ENCODE measurements at places on chromosomes 16 and 17.
A peak's percentile ranks its signal among the peaks of the same experiment; 100 is the strongest.

DNA sequence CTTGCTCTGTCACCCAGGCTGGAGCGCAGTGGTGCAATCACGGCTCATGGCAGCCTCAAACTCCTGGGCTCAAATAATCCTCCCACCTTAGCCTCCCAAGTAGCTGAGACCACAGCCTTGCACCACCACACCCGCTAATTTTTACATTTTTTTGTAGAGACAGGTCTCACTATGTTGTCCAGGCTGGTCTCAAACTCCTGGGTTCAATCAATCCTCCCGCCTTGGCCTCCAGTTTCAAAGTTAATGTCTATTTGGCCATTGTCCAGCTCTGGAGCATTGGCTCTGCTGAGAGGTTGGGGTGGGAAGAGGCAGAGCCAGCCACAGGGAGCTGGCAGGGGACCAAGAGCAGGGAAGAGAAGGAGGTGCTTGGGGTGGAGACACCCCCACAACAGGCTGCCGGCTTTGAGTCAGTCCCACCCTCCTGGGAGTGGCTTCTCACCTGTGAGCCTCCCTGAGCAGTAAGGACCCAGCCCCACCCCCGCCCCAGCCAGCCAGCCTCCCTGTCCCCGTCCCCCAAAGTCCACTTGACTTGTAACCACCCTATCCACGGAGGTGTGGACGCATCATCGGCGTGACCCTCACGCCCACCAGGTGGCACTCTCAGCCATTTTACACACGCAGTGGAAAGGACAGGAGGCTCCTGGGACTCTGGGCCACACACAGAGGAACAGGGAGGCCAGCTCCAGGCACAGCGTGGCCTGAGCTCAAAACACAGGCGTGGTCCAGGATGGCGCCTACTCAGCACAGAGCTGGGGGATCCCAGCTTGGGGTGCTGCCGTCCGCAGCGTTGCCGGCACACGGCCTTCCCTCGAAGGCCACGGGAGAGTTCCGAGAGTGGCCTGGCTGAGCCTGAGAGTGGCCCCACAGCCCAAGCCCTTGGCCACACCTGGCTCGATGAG is 22.8 kb upstream of the PVALEF start:
- DNase-seq, result peak; percentile 71

GRCh38 chr16:71442051-71442440 is at the start of gene TLE7:
Gene TLE7, minus strand, starts transcription at chr16:71442054. Its CDS starts 8,730 bp downstream, at chr16:71433324.
- DNase-seq, result no peak

DNA sequence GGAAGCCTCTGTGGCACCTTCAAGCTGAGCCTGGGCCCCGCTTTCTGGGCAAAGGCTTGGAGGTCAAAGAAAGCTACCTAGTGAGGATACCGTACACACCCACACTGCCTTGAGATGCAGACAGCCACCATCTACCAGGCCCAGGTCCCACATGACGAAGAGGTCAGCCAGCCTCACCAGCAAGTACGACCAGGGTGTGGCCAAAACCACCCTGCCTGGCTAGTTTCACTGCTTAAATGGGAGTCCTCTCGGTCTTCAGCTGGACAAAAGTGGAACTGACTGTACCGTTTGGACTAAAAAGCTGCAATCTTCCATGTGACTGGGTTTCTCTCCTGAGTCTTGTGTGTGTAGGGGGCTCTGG is 21.6 kb downstream of the VASN start:
- DNase-seq, result no peak

- DNase-seq, result no peak
Measured at GRCh38 chr17:45296003-45296832, 20.6 kb downstream of the MAP3K14 start.

- no peak for DNase-seq
Measured at GRCh38 chr17:44200478-44201155, 933 bp upstream of the ATXN7L3 start.

- DNase-seq, result no peak
Measured at GRCh38 chr17:16374146-16374938, 6.5 kb upstream of the UBB start.

- no peak for DNase-seq
Measured at GRCh38 chr16:68629351-68629910, 15.7 kb upstream of the CDH3 start.

DNA sequence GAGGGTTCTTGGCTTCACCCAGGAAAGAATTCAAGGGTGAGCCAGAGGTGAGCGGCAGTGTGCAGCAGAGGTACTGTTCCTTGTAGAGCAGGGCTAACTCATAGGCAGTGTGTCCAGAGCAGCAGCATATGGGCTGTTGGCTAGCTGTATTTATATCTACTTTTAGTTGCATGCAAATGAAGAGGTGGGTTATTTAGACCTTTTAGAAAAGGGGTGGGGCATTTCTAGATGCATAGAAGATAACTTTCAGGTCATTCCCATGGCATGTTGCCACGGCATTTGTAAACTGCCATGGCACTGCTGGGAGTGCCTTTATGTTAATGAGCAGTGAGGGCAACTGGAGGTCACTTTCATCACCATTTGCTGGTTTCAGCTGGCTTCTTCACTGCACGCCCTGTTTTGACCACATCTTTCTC is 141.0 kb downstream of the STX8 start:
- no peak for DNase-seq

- DNase-seq, result peak; percentile 33
Measured at GRCh38 chr16:54931120-54932014, 702 bp downstream of the IRX5 start.

- no peak for DNase-seq
Measured at GRCh38 chr17:13051915-13052314, 34.1 kb upstream of the ELAC2 start.

GRCh38 chr17:79355165-79355564 is 255.7 kb downstream of the RBFOX3 start:
- no peak for DNase-seq

GRCh38 chr17:41642252-41643156 is 18.1 kb upstream of the KRT17 start:
- no peak for DNase-seq

DNA sequence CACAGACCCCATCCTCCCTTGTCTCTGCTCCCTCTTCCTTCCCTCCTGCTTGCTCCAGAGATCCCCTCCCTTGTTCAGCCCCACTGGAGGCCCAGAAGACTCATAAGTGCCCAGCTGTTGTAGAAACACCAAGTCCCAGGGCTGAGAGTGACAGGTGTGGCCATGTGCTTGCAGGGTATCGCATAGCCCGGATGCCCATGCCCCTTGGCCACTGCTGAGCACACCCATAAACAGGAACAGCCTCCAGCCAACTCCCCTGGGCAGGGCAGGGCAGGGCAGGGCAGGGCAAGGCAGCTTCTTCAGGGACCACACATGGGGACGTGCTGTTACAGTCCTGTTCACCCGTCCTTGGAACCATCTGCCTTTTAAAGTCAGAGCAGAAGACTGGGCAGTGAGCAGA is 2.0 kb downstream of the CACNG1 start:
- no peak for DNase-seq

GRCh38 chr17:38443356-38444031 is 15.2 kb downstream of the ARHGAP23 start:
- DNase-seq, result no peak

GRCh38 chr16:83970430-83970815 is 2.4 kb downstream of the NECAB2 start:
- DNase-seq, result no peak

DNA sequence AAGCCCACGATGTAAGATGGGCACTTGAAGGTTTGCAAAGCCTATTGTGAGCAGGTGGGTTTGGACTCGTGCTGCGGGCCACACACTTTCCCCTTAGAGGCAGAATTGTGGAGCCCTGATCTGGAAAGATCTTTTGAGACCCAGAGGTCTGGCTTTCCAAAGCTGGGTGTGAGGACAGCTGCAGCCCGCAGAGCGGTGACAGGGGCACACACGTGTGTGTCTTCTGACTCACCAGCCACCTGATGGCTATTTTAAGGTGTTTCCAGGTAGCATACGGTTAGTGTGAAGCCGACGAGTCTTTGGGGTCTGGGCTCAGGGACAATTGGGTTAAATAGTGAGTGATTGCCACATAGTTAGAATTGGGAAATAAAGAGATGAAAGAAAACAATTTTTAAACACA is 108.9 kb upstream of the GSE1 start:
- no peak for DNase-seq

GRCh38 chr17:2898255-2898926 is 102.2 kb downstream of the RAP1GAP2 start:
- no peak for DNase-seq

- DNase-seq, result no peak
Measured at GRCh38 chr17:40547785-40548478, 17.3 kb downstream of the CCR7 start.

DNA sequence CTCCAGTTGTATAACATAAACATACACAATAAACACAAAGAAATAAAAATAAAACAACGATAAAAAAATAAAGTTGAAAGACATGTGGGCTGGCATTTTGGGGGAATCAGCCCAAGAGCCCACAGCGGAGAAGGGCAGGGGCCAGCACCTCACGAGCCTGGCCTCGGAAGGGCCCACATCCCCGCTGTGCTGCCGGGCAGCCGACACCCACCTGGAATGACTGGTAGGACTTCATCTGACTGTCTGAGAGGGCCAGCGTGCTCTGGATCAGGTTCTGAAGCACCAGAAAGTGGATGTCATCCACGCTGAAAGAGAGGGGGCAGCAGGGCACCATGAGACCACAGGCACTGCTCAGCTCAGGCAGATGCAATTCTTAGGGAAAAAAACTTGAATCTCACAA is 73.5 kb downstream of the GTF3C1 start:
- no peak for DNase-seq

DNA sequence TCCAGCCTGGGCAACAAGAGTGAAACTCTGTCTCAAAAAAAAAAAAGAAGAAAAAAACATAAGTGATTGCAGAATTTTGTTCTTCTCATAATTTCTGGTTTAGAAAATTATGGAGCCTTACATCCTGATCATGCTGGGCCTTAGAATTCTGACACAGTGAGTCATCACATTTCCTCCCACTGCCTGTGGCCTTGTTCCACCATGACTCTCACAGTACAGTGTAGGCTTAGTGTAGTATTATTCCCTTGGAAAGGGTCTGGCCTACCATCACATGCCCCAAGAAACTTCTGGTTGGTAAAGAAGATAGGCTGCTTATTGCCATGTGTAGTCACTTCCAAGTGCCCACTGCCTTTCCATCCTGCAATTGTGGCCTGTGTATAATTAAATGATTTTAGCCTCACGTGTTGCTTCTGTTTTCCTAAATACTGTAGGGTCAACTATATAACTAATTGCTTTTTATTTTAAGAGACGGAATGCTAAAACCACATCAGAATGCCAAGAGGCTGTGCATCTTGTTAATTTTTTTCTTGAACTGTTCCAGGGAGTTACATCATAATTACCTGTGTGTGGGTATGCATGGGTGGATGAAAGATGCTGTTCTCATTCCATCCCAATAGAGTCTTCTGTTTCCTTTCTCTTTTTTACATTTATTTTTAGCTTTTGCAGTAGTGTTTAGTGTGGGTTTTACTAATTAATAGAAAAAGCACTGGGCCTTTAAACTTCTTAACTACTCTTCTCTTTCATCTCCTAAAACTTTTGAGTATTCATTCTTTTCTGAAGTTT is 25.9 kb downstream of the OGFOD1 start:
- peak; percentile 23 for DNase-seq

DNA sequence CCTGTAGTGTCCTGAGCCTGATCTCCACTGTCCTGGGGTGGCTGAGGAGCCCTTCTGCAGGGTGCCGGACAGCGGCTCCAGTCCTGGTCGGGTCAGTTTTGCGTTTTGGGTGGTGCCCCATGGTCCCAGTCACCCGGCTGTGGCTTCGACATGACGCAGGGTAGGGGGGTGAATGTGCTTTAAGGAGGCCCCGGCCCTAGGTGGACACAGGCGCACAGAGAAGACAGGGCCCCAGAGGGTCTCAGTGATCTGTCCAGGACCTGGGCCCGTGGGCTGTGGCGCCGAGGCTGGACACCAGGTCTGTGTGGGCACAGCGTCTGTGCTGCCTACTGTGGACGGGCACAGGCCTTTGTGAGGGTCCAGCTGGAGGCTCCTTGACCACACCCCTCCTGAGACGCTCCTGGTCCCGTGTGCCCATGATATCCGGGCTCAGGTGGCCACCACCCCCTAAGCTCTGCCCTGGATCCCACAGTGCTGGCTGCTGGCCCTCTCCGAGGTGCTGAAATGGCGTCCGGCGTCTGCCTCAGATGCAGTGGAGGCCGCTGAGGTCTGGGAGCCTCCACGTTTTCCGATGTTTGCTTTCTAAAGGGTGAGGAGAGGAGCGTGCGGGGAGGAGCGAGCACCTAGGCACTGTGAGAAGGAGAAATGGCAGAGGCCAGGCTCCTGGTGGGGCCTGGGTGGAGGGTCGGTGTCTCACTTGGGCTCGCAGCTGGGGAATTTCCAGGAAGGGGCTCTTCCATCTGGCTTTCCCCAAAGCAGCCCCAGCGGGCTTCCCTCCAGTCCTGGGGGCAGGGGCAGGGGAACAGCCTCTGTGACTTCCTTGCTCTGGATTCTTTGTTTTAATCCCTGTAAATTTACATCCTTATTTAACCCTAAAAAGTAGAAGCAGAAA is 56.1 kb upstream of the ACSF3 start:
- DNase-seq, result peak; percentile 30

GRCh38 chr16:2420035-2420434 is 9.2 kb upstream of the CCNF start:
- no peak for DNase-seq

DNA sequence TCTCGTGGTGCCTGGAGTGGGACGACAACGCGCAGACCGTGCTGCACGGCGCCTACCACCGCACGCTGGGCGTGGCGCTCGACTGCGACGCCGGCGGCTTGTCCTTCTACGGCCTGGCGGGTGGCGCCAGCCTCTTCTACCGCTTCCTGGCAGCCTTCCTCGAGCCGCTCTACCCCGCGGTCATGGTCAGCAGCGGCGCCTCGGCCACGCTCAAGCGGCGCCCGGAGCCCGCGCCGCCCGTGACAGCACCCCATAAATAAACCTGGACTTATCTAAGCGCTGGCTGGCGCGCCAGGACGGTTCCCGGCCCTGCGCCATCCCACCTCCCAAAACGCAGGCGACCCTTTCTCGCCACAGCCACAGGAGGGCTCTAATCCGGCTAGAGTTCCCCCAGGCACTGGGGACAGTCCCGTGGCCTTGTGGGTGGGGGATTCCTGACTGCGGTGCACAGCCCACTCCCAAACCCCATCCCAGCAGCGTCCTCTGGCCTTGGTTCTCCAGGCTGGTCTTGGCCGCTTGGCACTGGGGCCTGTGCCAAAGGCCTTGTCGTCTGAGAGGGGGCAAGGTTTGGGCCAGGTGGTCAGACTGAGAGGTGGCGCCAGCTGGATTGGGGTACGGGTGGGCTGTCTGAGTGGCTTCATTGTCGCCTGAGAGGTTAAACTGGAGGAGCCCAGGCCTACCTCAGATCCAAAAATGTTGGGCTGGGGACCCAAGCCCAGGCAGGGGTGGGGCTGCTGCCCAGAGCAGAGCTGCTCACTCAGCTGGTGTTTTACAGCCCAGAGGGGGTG is 10.1 kb upstream of the SLC16A5 start:
- peak; percentile 63 for DNase-seq

GRCh38 chr17:31493656-31494155 is 102.2 kb downstream of the RAB11FIP4 start:
- DNase-seq, result no peak

- no peak for DNase-seq
Measured at GRCh38 chr16:81181013-81181720, 57.3 kb upstream of the BCO1 start.
